ENCODE measurements at places on chromosomes 1 and 21.
A peak's percentile ranks its signal among the peaks of the same experiment; 100 is the strongest.

DNA sequence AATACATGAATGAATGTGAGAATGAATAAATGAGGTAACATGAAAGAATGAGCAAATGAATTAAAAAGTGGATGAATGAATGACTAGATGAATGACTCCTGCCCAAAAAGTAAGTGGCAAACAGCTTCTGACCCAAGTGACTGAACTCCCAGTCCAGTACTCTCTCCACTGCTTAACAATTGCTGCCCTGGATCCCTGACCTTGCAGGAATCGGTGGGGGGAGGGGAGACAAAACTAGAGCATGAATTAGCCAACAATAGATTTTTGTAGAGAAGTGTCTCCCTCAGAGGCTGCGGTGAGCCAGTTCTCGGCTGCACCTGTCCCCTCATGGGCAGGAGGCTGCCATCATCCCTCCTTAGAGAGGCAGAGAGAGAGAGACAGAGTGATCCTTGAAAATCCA is 5.9 kb upstream of the GRIK3 start:
- peak; percentile 97 for DNase-seq

GRCh38 chr1:231338270-231339128 is at the start of gene SPRTN:
TSS of gene SPRTN (plus strand) at chr1:231338293. CDS start at chr1:231338384, 91 bp downstream.
- DNase-seq: no peak

DNA sequence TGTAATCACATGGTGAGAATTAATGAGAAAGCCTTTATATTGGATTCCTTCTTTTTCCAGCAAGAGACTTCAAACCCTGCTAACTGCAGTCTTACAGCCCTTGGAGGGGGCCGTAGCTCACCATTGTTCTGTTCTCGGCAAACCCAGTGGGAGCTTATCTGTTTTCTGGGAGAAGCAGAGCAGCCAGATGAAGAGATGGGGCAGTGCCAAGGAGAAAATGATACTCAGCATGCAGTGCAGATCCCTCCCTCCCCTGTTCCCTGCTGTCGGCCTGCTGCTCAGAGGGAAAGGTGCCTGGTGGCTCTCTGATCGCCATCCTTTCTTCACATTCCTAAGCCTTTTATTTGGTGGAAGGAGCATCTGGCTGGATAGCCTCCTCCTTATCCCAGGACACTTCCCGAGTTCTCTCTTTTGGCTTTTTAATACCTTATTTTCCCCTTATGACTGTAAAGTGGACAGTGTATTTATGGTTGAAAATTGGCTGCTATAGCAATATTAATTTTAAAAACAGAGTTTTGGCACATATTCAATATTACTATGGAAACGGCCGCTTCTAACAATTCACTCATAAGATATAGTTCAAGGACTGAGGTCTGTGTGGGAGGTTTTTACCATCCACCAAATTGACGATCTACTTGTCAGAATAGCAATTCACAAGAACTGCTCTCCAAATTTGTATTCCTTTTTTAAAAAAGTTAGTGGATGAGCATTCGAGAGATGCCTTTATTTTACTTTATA is 203.4 kb downstream of the CRB1 start:
- DNase-seq: no peak

DNA sequence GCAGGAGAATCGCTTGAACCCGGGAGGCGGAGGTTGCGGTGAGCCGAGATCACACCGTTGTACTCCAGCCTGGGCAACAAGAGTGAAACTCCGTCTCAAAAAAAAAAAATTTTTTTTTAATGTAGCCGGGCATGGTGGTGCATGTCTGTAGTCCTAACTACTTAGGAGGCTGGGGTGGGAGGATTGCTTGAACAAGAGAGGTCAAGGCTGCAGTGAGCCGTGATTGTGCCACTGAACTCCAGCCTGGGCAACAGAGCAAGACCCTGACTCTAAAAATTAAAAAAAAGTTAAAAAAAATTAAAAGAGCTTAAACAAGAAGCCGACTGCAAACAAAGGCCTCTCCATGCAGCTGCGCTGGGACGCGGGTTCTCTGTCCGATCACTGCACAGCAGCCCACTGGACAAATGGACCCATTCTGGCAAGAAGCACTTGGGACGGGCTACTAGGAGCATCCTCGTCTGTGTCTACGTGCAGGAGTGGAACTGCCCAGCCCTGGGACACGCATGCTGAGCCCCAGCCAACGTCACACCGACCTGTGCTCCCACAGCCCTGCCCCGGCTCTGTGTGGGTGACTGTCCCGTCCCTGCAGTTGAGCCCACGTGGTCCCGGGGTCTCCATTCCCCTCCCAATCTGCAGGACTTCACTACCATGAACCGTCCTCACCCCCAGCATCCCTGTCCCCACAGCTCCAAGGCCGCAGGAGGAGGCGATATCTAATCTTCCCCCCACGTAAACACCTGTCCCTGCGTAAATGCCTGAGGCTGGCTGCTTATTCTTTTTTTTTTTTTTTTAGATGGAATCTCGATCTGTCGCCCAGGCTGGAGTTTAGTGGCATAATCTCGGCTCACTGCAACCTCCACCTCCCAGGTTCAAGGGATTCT is 12.3 kb downstream of the SLC35E2B start:
- DNase-seq: no peak

GRCh38 chr1:119097380-119097779 is 43.1 kb downstream of the WARS2 start:
- DNase-seq: no peak

- DNase-seq: no peak
Observed at GRCh38 chr1:213017447-213018273, 2.0 kb upstream of the ANGEL2 start.

DNA sequence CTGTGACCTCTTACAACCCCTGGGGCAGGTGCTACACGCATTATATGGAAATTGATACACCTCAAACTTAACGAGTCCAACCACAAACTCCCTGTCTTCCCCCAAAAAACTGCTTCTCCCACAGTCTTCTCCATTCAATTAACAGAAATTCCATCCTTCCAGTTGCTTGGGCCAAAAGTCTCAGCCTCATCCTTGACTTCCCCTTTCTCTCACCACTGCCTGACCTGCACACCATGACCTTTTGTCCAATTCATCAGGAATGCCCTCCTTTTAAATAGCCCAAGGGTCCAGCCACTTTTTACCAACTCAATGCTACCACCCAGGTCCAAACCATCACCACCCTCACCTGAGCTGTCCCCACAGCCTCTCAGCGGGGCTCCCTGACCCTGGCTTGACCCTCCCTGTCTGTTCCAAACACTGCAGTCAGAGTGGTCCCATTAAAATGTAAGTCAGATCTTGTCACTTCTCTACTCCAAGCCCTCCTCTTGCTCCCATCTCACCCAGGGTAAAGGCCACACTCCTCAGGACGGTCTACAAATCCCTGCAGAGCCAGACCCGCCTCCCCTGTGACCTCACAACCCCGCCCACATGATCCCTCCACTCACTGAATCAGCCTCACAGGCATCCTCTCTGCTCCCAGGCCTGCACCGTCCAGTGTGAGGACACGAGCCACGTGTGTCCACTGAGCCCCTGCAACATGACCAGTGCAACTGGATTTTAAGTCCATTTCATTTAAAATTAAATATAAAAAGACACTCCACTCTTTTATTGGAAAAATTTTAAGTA is 18.5 kb downstream of the KCNN3 start:
- DNase-seq: no peak

DNA sequence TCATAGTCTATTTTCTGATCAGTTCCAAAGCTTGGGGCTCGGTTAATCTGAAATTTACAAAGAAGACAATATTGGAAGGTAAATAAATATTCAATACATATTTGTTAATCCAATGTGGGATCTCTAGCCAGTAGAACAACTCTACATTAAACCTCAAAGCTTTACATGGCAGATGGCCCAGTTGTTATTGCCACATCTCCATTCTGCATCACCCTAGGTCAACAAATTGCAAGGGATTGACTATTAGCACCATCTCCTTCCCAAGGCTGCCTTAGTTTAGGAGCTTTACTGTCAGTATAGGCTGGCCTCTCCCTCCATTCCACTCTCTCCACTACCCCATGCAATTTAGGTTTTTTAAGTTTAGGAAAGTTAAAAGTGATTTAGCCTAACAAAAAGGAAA is 69.7 kb downstream of the TTLL7 start:
- no peak for DNase-seq

DNA sequence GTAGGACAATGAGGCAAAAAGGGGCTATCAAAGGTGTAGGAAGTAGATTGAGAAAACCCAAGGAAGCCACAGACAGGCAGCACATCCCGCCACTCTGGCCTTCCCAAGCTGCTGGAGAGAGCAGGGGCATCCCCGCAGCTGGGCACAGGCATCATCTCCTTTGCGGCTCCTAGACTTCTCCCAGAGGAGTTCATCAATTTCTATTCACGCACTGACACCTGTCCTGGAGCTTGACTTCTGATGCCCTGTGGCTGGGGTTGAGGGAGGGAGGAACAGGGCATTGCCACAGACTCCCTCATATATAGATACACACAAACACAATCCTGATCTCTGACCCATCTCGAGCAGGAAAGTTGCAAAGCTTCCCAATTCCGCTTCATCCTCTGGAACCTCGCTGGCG is 1.9 kb upstream of the TFAP2E start:
- no peak for DNase-seq

DNA sequence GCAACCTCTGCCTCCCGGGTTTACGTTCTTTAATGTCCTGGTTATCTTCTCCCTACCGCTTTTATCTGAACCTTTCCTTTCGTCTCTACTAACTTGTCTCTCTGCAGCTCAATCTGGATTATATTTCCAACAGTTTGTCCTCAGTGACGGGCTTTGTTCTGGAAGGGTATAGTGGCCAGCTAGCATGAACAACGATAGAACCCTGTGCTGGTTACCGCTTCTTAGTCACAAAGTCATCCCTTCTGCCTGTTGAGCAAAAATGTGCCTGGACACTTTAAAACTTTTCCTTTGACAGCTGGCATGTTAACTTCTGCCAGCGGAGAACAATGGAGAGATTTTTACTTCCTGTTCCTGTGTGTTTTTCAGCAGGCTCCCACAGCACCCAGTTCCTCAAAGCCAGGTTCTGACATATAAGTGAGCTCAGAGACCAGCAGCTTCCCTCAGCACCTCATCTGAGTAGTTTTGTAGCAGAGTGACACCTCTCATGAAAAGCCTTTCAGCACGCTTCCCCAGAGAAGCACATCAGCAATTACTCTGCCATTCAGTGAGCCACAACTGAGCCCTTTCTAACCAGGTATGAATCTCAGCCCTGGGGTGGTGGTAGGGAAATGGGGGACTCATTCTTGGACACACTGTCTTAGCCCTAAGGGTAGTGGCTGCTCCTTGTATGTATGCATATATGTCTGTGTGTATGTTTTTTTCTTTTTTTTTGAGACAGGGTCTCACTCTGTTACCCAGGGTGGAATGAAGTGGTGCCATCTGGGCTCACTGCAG is 23.6 kb upstream of the CCDC17 start:
- no peak for DNase-seq

DNA sequence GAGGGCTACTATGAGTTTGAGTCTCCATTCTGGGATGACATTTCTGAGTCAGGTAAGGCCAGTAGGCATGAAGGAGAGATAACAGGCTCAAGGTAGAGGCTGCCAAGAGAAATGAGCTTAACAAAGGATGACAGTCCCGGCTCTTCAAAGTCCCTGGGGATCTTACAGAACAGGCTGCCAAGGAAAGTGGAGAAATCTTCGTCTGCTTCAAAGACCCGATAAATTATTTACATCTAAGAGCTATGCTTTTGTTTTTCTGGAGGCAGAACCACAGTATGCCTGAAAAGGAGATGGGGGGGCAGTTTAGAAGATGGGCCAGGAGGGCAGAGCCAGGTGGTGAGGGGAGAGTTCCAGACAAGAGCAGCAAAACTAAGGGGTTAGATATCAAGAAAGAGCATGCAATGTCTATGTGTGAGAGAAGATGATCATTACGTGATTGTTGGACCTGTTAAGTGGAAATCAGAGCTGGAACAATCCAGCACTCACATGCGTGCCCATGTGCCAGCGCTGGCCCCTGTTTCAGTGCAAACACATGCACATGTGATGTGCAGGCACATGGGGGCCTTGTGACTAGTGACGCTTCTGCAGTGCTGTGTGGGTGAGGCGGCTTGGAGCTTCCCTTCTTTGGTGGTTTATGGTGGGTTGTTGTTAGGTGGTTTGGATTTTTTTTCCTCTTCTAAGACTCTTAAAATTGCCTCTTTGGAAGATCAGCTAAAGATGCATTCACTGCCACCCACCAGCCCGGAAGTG is 25.7 kb downstream of the CAMK1G start:
- no peak for DNase-seq

DNA sequence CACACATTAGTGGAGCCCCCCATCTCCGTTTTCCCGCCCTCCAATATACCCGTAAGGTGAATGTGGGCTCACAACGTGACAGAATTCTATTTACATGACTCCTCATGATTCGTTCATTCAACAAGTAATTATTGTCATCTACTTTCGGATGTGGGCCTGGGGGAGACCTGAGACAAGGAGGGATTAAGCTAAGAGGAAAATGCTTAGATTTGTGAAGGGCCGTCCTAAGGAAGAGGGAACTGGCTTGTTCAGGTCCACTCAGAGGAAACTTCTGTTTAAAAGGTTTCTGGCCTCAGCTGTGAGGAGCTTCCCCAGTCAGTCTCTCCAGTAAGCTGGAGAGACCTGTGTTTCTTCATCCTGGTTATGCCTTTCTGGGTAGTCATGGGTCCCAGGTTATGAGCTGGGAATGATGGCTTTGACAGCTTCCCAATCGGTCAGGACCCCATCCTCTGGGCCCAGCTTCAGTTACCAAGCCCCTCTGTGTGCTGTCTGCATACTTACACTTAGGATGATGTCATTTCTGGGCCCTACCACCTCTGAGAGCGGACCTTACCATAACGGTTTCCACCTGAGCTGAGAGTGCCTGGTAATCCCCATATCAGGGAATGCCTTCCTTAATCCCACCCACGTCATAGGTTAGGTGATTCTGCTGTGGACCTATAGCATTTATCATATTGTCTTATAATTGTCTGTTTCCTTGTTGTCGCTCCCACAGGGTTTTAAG is 687 bp upstream of the ERI3 start:
- DNase-seq: no peak

DNA sequence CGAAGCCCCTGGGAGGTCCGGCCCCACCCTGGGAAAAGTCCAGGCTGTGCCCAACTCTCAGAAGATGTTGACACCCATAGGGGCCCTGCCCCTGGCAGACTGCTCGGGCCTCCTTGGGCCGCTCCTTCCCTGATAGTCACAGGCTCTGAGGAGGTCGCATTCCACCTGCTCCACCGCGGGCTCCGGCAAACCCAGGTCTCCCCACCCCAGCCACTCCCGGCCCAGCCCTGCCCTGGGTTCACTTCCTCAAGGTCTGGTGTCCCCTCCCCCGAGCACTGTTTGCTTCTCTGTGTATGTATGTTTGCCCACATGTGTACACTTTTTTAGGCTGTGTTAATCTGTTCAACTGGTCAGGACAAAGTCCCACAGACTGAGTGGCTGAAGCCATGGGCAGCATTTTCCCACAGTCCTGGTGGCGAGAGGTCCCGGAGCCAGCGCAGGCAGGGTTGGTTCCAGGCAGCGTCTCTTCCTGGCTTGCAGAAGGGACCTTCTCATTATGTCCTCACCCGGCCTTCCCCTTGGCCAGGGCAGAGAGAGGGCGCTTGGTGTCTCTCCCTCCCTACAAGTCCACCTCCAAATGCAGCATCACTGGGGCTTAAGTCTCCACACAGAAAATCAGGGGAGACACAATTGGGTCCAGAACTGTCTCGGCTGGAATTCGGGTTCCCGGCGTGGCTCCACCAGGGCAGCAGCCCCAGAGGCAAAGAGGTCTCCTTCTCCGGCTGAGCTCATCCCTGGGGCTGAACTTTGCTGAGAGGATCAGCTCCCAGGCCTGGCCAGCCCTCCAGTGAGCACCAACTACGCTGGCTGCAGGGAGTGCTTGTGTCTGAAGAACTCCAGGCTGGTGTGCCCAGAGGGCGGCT is 10.5 kb upstream of the PRXL2B start:
- no peak for DNase-seq

Measured in NCI-H2029 (cell line).